Nephron progenitor cell (in vitro differentiated cells): ENCODE measurements at places on chromosomes 2 and 18.
A peak's percentile ranks its signal among the peaks of the same experiment; 100 is the strongest.

DNA sequence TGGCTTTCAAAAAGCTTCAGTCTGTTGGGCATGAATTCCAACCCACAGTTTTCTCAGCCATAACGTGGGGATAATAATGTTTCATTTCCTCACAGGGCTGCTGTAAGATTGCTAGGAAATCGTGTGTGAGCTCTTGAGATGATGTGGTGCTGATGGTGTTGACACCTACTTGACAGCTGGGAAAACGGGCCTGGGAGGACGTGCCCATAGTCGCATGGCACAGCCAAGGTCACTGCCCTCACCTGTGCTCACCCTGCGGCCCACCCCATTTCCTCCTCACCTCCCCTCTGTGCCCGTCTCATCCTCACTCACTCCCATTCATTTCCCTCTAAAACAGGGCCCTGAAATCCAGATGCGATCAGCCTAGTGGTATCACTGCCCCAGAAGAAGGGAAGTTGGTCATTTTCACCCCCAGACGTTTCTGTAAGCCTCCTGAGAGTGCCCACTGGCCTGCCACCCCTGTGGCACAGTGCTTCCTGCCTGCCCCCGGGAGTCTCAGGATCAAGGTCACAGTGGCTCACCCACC is 33.0 kb downstream of the DPYSL5 start:
- no peak for DNase-seq

DNA sequence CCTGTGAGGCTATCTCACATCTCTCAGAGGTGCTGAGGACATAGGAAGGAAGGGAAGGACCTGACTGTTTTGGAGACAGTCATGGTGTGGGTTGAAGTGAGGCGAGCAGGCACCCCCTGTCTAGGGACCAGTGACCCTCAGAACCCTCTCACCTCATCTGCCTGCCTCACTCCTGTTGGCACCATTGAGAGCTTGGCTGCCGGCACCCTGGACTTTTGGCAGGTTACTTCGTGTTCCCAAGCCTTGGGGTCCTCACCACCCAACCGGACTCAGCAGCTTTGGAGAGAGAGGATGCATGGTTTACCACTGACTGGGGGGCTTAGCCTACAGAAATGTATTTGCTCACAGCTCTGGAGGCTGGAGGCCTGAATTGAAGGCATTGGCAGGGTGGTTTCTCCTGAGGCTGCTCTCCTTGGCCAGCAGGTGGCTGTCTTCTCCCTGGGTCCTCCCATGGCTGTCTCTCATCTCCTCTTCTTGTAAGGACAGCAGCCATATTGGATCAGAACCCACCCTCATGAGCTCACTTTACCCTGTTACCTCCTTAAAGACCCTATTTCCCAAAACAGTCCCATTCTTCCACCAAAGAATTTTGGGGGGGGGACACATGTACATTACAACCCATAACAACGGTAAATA is 142.0 kb downstream of the TSN start:
- DNase-seq, result peak; percentile 19

DNA sequence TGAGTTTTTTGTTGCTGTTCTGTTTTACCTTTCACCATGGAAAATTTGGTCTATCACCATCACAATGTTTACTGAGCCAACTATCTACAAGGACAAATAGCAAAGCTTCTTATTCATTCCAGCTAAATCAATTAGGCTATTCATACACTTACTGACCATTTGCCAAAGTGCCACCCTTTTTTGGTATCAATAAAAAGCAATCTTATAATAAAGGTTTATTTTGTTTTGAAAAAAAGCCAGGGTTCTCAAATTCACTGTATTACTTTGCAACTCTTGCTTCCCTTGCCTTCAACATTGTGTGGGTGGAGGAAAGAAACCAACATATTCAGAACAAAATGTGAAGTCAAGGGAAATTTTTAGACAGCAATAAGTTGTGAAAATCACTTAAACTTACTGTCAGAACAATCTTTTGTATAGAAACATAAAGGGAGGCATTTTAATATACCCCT is 15.3 kb downstream of the PELI1 start:
- DNase-seq, result no peak

DNA sequence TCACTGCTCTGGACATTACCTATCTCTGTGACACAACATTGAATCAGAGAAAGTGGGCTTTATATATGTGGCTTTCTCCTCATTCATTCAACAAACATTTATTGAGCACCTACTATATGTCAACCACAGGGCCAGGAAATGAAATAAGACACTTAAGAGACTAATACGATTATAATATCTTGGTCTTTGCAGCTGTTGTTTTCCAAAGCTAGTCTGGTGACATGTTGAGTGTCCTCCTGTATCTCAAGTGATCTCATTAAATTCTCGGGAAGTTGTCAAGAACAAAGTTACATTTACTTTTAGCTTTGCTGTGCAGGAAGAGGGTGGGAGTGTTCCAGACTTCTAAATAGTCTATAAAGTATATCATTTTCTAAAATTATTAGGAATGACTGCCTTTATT is 164.6 kb upstream of the SP5 start:
- no peak for DNase-seq

DNA sequence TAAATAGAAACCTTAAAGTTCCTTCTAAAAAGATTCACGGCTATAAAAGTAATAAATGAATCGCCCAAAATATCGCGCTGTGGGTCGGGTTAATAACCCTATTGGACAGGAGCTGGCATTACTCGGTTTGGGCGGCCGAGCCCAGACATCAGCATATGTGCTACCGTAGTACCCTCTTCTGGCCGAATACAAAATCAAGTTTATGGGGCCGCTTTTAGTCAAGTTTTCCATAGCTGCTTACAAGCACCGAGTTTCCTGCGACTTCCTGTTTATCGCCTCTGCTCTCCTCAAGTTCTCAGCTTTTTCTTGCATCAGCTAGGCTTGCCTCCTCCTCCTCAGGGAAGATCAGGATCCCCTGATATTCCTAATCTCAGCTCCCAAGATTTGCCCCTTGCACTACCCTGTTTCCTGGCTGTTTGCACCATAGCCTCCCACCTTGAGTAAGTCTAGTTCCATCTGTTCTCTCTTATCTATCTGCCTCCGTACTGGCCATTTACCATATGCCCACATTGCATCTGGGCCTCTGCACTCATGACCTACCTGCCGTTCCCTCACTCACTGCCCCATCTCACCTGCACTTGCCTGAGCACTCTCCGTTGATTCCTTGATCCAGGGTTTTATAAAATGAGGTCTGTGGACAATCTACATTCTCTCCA is 56.1 kb downstream of the SLC35F5 start:
- no peak for DNase-seq

- DNase-seq, result no peak
Measured at GRCh38 chr2:17272170-17272569, 246.1 kb downstream of the RAD51AP2 start.

DNA sequence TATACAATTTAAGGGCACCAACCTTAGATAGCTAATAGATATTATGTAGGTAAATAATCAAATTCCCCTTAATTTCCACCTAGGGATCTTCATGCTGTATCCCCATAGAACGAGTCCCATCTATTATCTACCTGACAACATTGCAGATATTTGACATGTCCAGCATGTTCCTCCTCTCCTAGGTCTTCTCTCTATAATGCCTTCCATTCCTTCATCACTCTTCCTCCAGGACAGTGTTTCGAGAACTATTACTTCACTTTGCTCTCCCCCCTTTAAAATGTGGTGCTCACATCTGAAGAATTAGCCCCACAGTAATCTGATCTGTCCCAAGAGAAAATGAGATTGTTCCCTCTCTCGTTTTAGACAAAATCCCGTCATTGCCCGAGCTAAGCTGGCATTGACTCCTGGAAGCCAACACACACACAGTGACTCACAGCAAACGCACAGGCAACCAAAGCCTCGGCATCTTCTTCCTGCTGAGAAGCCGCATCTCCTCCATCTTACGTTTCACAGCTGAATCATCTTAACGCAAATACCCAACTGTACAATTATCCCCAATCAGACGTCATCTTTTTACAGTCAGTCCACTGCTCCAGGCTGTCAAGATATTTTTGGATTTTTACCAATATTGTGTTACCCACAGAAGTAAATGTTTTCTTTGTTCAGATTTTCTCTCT is 162.9 kb upstream of the AGAP1 start:
- no peak for DNase-seq

- no peak for DNase-seq
Measured at GRCh38 chr2:30664761-30665358, 142.4 kb downstream of the CAPN13 start.

- peak; percentile 50 for DNase-seq
Measured at GRCh38 chr2:217922101-217923006, 80.4 kb downstream of the TNS1 start.

- no peak for DNase-seq
Measured at GRCh38 chr2:199085261-199085660, 372.5 kb downstream of the SATB2 start.

DNA sequence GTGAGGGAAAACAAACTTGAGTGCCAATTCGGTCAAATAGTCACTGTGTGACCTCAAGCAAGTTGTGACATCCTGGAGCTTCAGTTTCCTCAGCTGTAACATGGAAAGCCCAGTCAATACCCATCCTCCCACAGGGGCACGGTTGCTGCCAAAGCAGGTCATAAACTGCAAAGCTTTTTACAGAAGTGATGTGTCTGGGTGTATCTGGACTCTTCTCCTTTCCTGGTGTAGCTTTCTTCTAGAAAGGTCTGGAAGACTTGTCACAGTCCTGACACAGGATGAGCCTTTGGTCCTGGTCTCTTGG is 4.2 kb upstream of the AFF3 start:
- no peak for DNase-seq

DNA sequence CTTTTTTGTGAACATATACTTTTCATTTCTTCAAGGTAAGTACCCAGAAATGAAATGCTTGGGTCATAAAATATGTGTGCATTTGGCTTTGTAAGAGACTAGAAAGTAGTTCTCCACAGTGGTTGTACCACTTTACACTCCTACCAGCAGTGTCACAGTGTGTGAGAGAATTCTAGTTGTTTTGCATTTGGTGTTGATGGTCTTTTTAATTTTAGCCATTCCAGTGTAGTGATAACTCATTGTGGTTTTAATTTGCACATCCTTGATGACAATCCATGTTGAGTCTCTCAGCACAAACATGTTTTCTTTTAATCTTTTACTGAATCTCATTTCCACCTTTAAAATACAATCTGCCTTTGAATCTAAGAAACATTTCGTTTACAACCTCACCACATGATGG is 402.5 kb upstream of the ETAA1 start:
- DNase-seq, result no peak

GRCh38 chr18:8084160-8084559 is 517.0 kb downstream of the PTPRM start:
- DNase-seq, result peak; percentile 44

- DNase-seq, result no peak
Measured at GRCh38 chr18:63514888-63515678, 27.1 kb upstream of the SERPINB12 start.

DNA sequence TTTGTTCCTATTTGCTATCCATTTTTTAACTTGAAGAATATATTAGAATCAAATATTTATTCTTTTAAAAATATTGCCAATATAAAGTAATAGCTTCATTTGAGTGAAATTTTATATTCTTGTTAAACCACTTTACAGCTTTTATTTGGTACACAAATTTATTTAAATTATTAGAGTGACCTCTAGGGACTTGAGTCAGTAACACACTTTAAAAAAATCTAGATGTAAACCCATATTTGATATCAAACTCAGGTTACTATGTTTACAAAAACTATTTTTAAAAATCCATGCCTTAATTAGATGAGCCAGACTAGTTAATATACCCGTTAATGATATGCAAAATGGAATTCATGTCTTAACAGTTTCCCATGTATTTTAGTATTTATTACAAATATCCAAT is 134.6 kb downstream of the MAP4K4 start:
- no peak for DNase-seq

DNA sequence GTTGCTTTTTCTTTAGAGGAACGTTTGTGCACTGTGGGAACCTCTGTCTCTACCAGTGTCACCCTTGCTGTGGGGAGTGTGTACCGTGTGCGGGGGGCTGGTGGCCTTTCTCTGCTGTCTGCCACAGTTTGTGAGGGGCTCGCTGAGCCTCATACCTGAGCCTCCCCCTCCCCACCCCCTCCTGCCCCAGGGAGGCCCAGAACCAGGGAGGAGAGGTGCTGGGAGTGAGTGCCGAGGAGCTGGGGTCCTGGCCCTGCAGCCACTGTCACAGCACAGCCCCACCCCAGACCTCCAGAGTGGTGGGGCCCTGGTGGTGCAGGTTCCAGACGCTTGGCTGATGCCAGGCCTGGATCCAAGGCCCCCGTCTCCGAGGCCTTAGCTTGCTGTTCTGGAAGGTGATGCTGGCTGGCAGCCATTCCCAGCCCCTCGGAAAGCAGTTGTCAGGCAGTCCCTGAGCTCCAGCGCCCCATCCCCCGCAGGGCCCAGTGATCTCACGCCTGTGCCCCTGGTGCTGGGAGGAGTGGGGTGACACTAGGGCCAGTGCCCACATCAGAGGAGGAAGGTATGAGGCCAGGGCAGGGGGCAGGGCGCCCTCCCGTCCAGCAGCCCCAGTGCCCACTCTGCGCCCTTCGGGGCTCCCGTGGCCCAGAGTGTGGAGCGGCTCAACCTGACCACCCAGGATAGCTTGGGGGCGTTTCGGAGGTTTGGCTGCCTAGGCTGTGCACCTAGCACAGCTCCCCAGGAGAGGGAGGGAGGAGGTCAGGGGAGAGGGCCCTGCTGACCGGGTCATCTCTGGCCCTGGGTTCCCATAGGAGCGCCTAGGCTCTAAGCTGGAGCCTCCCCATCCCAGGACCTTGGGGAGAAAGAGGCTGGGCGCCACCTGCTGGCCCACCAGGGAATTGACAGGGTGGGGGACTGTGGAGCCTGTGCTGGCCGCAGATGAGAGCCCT is 53.0 kb upstream of the ALPP start:
- peak; percentile 84 for DNase-seq

- DNase-seq, result no peak
Measured at GRCh38 chr2:192978395-192978794, 783.7 kb upstream of the TMEFF2 start.

- DNase-seq, result peak; percentile 63
Measured at GRCh38 chr2:100321866-100322820, at the start of gene LONRF2. Gene LONRF2, minus strand, starts transcription at chr2:100322501. Its CDS starts 408 bp downstream, at chr2:100322093.

- no peak for DNase-seq
Measured at GRCh38 chr18:6363216-6363615, 51.5 kb downstream of the L3MBTL4 start.

DNA sequence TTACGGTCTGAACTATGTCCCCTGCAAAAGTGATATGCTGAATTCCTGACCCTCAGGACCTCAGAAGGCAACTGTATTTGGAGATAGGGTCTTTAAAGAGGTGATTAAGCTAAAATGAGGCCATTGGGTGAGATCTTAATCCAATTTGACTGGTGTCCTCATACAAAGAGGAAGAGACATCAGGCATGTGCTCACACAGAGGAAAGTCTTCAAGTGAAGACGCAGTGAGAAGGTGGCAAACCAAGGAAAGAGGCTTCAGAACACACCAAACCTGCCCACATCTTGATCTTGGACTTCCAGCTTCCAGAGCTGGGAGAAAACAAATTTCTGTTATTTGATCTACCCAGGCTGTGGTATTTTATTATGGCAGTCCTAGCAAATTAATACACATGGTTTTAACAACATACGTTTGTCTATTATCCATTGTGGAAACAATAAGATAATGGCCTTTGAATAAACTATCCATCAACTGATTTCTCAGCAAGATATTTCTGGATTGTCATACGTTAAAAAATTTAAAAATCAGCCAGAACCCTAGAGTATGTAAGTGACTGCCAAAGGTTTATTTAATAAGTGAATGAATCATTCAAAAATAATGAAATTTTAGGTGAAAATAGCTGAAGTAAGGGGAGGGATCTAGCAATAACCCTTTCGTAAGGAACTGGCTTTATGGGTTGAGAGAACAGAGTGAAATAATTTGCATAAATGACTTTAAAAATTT is 6.5 kb downstream of the WIPF1 start:
- no peak for DNase-seq

- no peak for DNase-seq
Measured at GRCh38 chr18:43934322-43934721, 657.0 kb upstream of the SYT4 start.
